ENCODE measurements at places on chromosomes 5 and 9.

GRCh38 chr9:137728444-137729311, 109.9 kb downstream of the EHMT1 start:
- DNase-seq = no peak

DNA sequence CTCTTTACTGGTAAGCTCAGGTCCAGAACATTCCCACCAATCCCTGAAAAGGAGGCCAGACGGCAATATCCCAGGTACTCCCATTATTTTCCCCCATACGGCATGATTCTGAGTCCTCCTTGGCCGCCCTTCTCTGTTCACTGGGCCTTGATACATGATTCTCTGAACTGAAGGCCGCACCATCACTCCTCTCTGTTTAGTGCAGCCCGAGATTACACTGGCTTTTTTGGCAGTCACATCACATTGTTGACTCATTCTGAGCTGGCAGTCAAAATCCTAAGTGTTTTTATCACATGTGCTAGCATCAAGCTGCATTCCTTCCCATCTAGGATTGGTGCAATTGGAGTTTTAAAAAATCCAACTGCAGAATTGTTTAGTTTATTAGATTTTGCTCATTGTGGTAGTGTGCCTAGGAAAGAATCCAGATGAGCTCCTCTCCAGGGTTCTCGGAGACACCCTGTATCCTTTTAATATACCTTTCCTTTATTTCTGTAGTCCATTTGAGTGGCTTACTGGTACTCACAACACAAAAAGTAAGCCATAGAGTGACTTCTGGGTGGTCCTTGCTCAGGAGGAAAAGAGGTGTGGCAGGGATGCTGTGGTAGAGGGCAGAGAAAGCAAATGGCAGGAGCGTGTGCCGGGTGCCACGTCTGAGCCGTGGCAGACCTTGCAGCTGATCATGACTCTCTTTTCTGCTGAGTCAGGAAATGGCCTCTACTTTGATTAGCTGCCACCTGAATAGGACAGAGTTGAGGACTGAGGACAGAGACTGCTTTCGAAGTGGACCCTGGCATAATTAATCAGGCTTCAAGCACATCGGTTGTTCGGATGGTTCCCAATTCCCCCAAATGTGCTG, 121.1 kb upstream of the IL12B start:
- no peak for DNase-seq

GRCh38 chr5:43099640-43100039, 21.1 kb upstream of the ZNF131 start:
- DNase-seq = no peak

DNA sequence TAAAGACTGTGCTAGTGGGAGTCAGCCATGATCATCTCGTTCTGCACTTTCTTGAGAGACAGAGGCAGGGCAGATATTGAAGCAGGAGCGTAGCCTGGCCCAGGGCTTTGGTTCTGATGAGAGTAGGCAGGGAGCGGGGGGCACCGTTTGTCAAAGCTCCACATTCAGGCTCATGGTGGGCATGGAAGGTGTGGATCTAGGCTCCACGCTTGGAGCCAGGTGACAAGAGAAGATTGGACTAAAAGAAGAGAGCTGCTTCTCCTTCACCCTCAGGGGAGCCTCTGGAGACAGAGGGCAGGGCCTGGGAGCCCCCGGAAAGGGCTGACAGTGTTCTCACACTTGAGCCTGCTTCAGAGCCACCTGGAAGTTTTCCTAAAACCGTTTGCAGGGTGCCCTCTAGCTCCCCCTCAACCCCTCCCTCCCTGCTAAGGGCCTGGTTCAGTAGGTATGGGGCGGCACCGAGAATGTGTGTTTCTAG, 24.7 kb upstream of the FCN2 start:
- DNase-seq = no peak

GRCh38 chr5:97658116-97658900, 475.3 kb upstream of the RIOK2 start:
- DNase-seq = no peak

GRCh38 chr9:136854113-136854841, 2.1 kb downstream of the MAMDC4 start:
- DNase-seq = no peak

- DNase-seq = no peak
These were observed 638.8 kb upstream of the WWC1 start for GRCh38 chr5:167652690-167653089.

DNA sequence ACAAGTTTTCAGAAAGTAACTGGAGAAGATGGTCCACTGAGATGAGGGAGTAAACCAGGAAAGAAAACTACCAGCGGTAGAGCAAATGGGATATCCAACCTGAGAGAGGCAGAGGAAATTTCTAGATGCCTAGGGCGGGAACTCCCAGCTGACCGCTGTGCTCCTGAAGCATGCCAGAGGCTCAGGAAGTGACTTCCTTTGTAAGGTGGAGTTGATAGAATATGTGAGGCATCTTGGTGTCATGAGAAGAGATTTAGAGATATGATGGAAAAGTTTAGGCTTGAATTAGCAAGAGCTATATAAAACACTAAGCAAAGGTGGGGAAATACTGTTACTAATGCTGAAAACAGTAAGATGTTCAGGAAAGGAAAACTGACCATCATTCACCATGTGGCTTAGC, 124.1 kb downstream of the C9orf152 start:
- no peak for DNase-seq

GRCh38 chr9:134174073-134174449, 9.7 kb upstream of the RNU6ATAC start:
- no peak for DNase-seq

GRCh38 chr5:178304016-178304415, 71.4 kb upstream of the PHYKPL start:
- no peak for DNase-seq

DNA sequence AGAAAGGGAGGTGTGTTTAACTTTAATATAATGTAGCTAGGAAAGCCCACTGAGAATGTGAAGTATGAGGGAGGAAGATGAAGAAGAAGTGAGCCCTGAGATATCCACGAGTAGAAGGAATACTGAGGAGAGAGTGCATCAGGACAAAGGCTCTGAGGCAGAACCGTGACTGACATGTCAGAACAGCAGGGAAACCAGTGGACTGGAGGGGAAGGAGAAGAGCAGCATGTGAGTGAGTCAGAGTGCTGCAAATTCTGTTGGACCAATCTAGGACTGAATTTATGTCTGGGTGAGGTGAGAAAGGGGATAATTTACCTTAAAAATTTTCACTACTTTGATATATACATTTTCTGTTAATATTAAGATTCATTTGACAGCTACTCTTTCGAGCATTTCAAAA, 110.3 kb downstream of the ST8SIA4 start:
- no peak for DNase-seq
